ENCODE measurements at places on chromosomes 6 and 20.

DNA sequence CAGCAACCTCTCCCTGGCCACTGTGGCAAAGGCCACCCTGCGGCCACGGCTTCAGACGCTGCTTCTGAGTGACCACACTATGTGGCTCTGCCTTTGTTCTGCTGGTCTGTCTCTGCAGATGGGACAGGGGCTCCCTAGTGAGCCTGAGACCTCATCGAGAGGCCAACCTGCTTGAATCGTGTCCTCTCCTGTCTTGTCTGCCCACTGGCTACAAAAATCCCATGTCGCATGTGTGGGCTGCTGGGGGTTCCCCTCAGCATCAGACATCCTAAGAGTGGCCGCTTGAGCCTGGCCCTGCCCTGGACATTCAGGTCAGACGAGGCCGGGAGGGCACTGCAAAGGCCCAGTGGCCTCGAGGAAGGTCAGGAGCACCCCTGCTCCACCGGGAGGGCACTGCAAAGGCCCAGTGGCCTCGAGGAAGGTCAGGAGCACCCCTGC, 222.9 kb downstream of the DLL1 start:
- DNase-seq: no peak

DNA sequence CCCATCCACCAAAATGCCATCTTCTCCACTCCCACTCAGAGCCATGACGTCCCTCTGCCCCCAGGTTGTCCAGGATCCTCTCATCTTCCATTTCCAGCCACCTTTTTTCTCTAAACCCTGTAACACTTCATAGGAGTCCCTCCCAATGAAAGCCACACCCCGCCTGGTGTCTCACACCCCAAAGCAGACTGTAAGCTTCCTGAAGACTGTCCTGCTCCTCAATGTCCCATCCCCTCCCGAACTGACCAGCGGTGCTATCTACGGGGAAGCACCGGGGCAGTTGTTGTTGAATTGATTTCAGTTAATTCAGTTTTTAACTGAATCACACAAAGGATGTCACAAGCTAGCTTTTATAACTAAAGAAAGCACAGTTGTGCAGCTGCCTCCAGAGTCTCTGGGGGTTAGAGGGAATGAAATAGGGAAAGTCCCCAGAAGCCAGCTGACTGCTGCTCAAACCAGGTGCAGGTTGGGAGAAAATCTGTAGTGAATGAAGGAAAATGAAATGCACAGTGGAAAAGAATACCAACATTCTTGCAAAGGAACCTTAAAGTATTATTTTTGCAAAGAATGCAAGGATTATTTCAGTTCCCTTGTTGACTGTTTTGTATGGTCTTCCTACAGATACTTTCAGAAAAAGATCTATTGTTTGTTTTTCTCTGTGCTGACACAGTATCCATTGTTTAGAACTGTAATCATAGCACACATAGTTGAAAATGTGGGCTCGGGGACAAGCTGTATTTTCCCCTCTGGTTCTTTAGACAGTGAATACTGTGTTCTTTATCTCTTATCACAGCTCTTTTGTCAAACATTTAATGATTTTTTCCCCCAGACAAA, 222.6 kb upstream of the QKI start:
- no peak for DNase-seq

DNA sequence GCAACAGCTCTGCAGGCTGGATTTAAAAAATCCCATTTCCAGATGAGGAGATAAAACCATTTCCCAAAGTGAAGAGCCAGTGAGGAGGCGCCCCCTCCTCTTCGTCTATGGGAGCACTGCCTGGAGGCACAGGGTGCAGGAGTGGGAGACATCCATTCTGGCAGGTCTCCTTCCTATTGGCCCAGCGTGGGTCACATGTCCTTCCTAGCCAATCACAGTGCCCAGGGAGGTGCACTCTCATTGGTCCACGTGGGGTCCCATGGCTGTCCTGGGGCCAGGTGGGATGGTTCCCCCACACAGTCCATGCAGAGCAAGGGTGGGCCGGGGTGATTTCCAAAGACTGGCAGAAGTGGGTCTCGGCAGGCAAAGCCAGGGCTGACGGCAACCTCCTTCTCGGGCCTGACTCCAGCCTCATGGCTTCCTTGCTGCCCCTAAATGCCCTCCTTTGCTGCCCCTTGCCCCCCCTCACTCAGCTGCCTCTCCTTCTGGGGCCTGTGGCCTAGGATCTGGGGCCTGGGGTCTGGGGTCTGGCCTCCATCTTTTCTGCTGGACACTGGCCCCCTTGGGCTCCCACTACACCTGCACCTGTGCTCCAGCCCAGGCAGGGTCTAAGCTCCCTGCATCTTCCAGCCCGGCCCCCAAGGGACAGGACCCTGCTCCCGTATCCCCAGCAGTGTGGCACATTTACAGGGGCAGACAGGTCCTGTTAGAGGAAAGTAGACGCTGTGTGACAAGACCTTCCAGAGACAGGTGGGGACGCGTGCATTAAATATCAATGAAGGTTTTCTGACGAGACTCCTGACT, 231.7 kb downstream of the TAF4 start:
- no peak for DNase-seq

DNA sequence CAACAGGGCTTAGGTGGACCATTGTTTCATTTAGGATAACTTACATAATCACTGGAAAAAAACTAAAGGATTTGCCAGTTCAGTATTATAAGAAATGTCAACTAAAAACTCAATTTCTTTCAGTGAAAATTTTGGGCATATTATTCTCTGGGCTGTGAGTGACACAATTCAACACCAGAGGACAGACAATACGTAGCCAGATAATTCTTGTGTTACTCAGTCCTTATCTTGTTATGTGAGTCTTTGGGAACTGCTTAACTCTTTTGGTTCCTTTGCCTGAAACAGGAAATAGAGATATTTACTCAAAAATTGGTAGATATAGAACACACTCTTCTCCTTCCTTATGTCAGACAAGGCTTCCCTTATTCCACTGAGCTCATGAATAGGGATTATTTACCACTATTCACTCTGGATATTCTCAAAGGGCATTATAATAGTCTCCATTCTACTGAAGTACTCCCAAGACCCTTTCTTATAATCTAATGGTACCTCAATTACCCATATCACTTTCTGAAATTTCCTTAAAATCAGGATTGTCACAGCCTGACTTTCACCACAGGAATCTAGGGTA, 4.9 kb upstream of the BEND6 start:
- no peak for DNase-seq

GRCh38 chr20:46789339-46790028, 80.0 kb downstream of the SLC2A10 start:
- DNase-seq: no peak

- peak; percentile 75 for DNase-seq
These were observed 36.2 kb downstream of the SUN5 start for GRCh38 chr20:32967961-32968457.

Measured in CD4-positive, alpha-beta T cell treated with Interleukin-21 for 1 hour (primary cell).